ENCODE measurements at places on chromosomes 3 and 15.
A peak's percentile ranks its signal among the peaks of the same experiment; 100 is the strongest.

- DNase-seq = no peak
These were observed 16.4 kb downstream of the GPR160 start for GRCh38 chr3:170054204-170054603.

GRCh38 chr3:178513546-178514380, 22.5 kb upstream of the KCNMB2 start:
- DNase-seq = no peak

DNA sequence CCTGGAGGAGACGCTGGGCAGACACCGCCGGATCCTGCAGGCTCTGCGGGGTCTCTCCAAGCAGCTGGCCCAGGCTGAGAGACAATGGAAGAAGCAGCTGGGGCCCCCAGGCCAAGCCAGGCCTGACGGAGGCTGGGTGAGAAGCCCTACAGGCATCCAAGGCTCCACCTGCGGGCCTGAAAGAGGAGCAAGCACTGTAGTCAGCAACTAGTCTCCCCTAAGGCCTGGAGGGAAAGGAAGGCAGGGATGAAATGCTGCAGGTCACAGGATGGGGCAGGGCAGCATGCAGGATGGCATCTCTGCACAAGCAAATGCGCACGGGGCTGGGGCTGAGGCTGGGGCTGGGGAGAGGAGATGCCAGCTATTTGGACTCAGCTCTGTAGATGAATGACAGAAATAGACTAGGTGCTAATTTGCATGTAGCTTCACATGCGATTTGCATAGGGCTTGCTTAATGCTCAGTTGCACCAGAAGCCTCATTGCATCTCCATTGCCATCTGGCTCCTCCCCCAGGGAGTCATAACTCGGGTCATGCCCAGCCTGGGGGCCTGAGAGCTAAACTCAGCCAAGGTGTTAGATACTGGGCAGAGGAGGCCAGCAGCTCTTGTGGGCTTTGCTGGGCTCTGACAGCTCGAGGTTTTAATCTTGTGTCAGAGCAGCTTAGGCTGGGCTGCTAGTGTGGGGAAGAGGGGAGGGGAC, 5.2 kb upstream of the CPLX3 start:
- DNase-seq = no peak

- no peak for DNase-seq
These were observed at the start of gene HRH1 for GRCh38 chr3:11154036-11154952. TSS of gene HRH1 (plus strand) at chr3:11154493. CDS start at chr3:11259038, 104,545 bp downstream.

DNA sequence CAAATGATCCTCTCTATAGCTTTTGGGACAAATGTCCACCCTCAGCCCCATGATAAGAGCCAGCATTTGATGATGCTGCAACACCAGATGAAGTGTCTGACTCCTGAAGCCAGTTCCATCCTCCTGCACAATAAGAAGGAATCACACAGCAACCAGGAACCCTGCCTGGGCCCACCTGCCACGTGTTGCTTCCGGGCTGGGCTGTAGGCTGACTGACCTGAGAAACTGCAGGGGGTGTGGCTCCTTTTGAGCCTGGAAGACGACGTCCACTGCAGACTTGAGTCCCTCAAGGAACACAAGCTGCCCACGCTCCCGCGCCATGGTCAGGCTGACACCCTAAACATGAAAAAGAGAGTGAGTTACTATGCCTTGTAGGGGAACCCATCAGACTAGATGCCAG, 9.4 kb downstream of the ELP6 start:
- DNase-seq = no peak

GRCh38 chr3:30605706-30606300, 598 bp upstream of the TGFBR2 start:
- DNase-seq = no peak

DNA sequence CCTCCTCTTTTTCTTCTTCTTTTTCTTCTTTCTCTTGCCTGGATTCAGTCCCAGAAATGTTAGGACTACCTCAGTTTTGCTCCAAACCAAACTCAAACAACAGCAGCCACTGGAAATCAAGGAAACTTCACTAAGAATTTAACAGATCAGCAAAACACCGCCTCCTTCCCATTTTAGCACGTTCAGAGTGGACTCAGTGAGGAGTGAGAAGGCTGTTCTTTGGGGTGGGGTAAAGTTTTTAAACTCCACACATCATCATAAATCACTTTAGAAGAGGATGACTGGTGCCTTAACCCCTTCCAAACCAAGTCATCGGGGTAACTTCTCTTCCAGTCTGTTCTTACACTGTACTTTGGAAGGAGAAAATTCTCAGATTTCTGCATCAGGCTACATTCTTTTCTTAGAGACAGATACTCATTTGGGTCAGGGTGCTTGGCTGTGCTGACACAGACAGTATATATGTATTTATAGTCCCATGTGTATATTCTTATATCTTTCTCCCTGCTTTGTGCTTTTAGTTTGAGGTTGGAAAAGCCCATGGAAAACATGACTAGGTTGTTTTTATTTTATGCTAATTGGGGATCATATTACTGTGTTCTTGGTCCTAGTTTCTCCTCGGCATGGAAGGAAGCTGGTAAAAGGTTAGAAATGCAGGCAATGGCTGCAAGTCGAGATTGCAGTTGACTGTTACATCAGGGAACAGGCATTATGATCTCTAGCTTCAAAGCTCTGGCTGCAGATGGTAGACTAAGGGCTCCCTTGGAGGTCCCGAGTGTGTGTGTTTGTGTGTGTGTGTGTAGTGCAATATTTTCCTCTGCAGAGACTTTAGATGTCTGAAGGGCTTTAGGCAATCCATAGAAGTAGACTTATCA, at the start of gene CCDC80:
CCDC80 (minus strand) TSS at position 214 of the 872 bp plus-strand sequence. CDS start 1,238 bp downstream, outside the sequence.
- DNase-seq = peak; percentile 87

DNA sequence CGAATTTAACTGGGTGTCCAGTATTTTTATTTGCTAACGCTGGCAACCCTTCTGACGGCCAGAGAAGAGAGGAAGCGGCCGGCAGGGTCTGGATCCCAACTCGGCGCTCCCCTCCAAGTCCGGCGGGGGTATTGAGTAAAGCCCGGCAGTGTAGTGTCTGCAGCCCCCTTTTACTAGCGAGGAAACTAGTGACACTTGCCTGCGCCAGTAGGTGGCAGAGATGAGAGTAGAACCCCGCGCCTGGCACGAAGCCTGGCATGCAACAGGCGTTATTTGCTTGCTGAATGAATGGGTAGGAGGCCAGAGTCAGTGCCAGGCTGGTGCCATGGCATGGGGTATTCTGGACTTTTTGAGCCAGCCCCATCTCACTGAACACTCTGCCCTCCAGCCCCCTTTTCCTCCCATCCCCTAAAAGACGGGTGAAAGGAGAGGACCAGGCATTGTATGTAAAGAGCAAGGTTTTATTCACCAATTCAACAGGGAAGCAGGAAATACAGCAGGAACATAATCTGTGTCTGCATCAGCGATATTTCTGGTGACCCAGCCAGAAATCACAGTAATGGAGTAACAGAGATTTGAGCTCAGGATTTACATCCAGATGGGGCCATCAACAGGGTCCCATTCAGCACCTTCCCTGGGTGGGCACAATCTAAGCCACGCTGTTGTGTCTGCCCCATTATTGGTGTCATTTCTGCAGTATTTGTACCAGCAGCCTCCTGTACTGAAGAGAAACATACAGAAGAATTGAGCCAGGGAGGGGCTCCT, 788 bp upstream of the WDR73 start:
- no peak for DNase-seq

DNA sequence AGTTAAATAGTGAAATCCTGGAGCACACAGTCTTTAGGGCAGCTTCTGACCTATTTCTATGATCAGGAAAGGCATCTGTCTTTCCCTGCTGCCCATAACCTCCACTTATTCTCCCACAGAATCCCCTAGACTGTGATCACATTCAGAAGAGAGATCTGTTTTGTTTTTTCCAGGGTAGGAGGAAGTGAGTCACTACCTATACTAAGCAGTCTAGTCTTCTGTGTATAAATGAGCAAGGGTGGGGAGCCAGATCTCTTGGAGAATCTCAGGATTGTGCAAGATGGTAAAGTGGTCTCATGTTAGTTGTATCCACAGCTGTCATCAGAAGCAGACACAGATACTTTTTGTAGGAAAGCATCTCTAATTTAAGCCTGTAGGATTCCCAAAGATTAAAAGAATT, 11.8 kb upstream of the FBXO22 start:
- peak; percentile 77 for DNase-seq

- no peak for DNase-seq
These were observed 1115.0 kb downstream of the IGSF11 start for GRCh38 chr3:117919621-117920020.

- DNase-seq = no peak
These were observed 32.4 kb downstream of the DZIP1L start for GRCh38 chr3:138082992-138083386.

- DNase-seq = no peak
These were observed 899.8 kb downstream of the ROBO2 start for GRCh38 chr3:77939726-77940125.

DNA sequence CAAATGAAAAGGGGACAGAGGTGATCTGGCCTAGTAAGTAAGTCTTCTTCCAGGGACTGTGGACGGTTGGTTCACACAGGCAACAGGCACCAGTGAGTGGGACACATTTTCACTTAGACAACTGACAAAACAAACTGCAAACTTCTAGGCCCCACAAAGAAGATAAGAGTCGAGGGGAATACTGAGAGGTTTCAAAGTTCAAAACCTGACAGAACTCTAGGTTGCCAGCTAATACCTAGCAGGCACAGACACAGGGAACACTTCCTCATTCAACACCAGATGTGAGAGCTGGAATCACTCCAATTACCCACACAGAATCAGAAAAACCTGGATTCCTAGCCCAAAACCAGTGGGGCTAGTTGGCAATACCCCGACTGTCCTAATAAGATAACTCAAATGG, 621.7 kb downstream of the ZPLD1 start:
- DNase-seq = no peak

DNA sequence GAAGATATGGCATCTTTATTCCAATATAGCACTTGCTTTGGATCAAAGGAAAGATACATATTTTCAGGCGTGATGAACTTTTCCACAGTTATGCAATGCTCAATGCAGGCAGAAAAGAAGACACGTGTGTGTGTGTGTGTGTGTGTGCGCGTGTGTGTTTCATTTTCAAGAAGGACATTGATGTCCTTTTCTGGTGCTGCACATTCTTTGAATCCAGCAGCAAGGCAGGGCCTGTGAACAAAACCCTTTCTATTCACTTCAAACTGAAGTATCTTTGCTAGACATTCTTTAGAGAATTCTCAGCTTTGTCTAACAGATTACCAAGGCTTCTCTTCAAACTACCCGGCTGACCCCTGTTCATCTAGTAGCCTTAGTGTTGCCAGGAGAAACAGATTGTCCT, 124.6 kb downstream of the CD47 start:
- DNase-seq = no peak

DNA sequence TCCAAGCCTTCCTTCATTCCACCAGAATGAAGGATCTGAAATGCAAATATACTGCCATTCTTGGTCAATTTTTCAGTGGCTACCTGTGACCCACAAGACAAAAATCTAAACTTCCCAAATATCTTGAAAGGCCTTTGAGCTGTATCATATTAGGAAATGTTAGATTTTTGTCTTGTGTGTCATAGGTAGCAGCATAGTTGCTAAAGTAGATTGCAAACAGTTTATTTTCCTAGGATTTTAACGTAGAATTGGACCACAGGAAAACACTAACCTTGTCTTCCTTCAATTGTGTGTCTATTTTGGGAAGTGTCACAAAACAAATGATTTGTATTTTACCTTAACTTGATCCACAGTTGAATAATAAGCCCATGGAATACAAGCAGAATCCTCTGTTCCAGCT, 42.4 kb downstream of the CP start:
- DNase-seq = peak; percentile 44

- no peak for DNase-seq
These were observed 545.5 kb upstream of the MDFIC2 start for GRCh38 chr3:70857916-70858315.

DNA sequence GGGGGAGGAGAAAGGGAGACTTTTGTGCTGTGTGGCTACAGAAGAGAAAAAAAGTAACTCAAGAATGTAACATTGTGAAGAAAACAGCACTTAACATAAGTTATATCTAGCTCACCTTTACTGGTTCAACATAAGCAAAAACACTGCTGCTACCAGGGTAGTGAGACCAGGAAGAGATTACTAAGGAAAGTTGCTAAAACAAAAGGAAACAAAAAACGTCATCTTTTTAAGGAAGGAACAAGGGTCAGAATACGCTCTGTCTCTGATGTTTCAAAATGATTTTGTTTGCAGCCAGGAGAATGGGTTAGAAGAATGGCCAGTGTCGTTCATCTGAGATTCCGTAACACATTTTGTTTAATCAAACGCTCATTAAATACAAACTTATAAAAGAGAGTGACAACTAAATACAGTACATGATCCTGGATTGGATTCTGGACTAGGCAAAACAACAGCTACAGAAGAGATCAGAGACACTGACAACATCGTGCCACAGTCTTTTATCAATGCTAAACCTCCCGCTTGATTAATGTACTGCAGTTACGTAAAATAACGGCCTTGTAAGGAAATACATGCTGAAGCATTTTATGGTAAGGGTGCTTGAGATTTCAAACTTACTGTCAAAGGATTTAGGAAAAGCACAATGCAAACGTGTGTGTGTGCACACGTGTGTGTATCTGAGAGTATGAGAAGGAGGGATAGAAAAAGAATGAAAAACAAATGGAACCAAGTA, 67.7 kb downstream of the FOXP1 start:
- no peak for DNase-seq

DNA sequence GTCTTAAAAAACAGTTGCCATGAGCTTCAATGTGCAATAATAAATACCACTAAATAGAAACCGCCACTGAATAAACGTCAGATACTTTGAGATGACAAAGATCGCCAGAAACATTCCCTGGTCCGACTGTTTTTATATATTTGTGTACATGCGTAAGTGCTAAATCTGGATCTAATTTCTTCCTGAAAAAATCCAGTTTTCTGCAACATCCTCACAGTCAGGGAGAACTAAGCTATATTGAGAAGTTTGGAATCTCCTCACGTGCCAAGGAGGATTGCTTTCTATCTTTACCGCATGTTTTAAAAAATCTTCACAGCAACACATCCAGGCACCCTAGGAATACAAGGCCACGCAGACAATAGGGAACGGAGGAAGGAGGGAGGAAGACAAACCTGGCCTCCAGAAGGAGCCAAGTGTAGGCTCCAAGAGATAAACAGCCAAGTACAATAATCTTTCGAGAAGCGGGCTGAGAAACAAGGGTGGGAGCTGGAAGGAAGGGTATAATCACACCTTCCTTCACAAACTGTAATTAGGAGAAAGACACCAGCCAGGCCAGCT, 5.7 kb downstream of the VGLL4 start:
- DNase-seq = peak; percentile 21

GRCh38 chr15:99668533-99669182, 64.6 kb downstream of the LYSMD4 start:
- no peak for DNase-seq

- no peak for DNase-seq
These were observed 609 bp upstream of the UROC1 start for GRCh38 chr3:126517986-126518778.
